ENCODE measurements at places on chromosomes 13 and 19.

GRCh38 chr13:78657699-78658629 lies 991 bp downstream of the OBI1 start:
- DNase-seq = no peak

DNA sequence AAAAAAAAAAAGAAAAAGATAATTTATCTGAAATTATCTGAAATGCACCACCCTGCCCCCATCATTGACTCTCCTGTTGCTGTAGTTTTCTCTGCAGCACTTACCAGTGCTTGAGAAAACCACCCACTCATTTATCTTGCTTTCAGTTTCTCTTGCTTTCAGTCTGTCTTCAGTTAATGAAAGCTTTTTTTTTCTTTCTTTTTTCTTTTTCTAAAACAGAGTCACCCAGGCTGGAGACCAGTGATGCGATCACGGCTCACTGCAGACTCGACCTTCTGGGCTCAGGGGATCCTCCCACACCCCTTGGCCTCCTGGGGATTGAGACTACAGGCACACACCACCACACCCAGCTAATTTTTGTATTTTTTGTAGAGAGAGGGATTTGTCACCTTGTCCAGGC lies 4.3 kb upstream of the ACP5 start:
- DNase-seq = no peak

- DNase-seq = no peak
These were observed 1.2 kb upstream of the NUMBL start for GRCh38 chr19:40691421-40692211.

DNA sequence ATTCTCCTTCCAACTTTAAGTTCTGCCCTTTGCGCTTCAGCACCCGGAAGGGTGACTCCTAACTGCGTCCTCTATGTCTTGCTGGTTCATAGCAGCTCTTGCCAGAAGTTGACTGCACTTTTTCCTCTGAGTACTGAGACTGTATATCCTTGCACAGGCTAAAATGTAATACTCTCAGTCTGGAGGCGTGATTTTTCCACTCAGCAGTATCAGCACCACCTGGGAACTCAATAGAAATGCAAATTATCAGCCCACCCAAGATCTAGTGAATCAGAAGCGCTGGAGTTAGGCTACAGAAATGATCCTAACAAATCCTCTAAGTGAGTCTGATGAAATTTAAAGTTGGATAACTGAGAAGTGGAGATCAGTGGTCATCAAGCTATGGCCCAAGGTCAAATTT lies 1611.9 kb upstream of the SLC10A2 start:
- DNase-seq = no peak

DNA sequence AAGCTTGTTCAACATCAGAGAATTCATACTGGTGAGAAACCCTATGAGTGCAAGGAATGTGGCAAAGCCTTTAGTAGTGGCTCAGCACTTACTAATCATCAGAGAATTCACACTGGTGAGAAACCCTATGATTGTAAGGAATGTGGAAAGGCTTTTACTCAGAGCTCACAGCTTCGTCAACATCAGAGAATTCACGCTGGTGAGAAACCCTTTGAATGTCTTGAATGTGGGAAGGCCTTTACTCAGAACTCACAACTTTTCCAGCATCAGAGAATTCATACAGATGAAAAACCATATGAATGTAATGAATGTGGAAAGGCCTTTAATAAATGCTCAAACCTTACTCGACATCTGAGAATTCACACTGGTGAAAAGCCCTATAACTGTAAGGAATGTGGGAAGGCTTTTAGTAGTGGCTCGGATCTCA lies 25.2 kb downstream of the ZNF383 start:
- no peak for DNase-seq

GRCh38 chr19:45785097-45785496 lies 2.8 kb upstream of the DMPK start:
- no peak for DNase-seq

DNA sequence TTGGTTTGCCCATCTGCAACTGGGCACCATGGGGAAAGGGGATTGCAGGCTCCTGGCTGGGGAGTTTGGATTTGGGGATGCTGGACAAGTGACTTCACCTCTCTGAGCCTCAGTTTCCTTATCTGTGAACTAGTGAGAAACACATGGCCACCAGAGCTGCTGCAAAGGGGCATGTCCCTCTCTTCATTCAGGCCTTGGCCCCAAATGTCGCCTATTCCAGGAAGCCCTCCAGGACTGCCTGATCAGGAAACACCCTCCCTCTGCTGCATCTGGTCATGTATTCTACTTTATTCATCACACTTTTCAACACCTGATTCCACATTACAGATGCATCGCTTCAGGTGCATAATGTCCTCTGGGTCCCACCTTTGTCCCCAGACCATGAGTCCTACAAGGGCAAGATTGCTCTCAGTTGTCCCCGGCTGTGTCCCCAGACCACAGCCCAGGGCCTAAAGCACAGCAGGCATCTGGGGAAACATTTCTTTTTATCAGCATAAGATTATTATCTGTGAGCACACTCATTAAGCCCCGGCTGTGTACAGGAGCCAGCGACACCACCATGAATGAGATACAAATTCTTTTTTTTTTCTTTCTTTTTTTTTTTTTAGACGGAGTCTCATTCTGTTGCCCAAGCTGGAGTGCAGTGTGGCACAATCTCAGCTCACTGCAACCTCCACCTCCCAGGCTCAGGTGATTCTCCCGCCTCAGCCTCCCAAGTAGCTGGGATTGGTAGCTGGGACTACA lies 37.5 kb downstream of the ARRDC2 start:
- no peak for DNase-seq

GRCh38 chr13:113617961-113618360 lies 33.4 kb downstream of the TFDP1 start:
- no peak for DNase-seq

DNA sequence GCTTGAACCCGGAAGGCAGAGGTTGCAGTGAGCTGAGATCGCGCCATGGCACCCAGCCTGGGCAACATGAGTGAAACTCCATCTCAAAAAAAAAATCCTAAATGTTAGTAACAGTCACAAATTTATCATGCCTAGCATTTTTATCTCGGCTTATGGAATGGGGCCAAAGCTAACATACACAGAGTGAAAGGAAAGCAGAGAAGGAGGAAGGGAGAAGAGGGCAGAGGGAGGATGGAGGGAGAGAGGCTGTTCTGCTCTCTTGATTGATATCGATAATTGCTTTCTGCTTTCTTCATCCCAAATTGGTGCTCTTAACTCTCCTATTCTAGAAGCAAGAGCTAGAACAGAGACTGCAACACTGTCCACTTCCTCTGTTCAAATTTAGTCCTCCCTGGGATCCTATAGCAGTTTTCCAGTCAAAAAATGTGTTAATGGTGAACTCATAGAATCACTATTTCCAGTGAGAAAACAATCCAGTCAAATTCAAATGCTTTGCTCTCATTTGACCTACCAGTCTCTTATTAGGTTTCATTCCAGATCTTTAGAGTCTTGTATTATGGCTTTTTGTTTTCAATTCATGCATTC lies 15.8 kb upstream of the TUBGCP3 start:
- DNase-seq = no peak

Measured in smooth muscle cell of the brain vasculature (primary cell).